ENCODE measurements at places on chromosomes 16 and 17.

DNA sequence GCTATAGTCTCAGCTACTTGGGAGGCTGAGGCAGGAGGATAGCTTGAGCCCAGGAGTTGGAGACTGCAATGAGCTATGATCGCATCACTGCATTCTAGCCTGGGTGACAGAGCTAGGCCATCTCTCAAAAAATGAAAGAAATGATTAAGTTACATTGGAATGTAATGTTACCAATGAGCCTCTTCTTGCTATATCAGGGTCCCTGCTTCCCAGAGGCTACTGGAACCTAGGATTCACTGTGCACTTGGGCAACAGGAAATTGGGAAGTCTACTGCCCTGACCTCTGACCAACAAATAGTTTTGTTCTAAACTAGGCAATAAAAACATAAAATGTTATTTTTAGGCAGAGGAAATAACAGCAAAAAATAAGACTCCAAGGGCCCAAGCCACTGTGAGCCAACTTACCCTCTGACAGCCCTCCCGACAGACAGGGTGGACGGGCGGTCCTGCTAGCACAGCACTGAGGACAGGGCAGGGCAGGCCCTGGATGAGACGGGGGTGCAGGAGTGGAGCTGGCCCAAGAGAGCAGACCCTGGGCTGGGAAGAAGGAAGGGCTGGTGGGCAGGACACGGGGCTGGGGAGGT lies 27.5 kb downstream of the NSMCE1 start:
- no peak for DNase-seq

DNA sequence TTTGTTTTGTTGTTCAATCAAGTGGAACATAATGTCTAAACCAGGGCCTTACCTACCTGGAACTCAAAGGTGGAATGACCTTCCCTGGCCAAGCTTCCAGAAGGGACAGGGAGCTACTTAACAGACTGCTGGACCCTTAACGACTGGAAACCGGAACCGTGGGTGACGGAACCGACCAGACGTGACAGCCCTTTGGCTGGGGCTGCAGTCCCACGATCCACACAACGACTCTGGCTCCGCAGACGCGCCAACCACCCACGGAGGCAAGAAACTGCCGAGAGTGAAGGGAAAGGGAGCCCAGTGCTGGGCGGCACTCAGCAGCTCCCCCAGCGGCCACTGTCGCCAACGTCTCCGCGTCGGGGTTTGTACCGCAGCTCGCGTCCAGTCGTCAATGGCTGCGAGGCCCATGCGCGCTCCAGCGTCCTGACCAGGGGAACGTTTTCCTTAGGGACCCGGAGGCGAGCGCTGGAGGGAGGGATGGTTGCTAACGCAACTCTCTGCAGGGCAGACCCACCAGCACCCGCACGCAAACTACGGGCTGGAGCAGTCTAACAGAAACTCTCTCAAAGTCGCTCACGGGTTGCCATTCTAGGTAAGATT lies 5.5 kb upstream of the KIF22 start:
- DNase-seq = peak; percentile 74

GRCh38 chr16:85376292-85377095 lies 236.6 kb upstream of the GSE1 start:
- no peak for DNase-seq

GRCh38 chr17:51034800-51035199 lies 85.9 kb downstream of the SPAG9 start:
- DNase-seq = no peak

- DNase-seq = peak; percentile 45
Observed at GRCh38 chr16:47018223-47018891, 44.9 kb upstream of the DNAJA2 start.

DNA sequence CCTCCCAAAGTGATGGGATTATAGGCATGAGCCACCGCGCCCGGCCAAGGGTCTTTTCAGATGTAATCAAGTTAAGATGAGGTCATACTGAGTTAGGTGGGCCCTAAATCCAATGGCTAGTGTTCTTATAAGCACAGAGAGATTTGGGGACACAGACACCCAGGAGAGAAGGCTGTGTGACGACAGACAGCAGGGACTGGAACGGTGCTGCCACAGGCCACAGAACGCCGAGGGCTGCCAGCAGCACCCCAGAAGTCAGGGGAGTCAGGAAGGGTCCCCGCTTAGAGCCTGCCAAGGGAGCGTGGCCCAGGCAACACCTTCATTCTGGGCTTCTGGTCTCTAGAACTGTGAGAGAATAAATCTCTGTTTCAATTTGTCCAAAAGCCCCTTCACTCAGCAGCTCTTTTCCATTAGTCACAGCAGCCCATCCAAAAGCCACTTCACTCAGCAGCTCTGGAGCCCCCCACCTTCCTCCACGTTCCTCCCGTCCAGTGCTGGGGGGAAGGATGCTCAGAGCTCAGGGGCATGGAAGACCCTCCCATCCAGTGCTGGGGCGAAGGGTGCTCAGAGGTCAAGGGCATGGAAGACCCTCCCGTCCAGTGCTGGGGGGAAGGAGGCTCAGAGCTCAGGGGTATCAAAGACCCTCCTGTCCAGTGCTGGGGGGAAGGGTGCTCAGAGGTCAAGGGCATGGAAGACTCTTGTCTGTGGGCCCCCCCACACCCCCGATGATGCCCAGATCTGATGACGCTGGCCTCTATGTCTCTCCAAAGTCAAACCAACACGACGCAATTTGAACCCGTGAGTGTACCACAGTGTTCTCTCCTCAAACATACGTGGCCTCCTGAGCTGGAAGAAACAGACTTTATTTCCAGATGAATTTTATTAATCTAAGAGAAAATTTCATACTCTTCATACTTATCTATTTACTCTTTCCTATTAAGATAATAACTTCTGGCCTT lies 11.9 kb downstream of the RAB40B start:
- no peak for DNase-seq

- no peak for DNase-seq
Observed at GRCh38 chr17:44932096-44932786, 15.3 kb downstream of the KIF18B start.

- DNase-seq = no peak
Observed at GRCh38 chr16:24135624-24136565, 120.2 kb upstream of the CACNG3 start.

DNA sequence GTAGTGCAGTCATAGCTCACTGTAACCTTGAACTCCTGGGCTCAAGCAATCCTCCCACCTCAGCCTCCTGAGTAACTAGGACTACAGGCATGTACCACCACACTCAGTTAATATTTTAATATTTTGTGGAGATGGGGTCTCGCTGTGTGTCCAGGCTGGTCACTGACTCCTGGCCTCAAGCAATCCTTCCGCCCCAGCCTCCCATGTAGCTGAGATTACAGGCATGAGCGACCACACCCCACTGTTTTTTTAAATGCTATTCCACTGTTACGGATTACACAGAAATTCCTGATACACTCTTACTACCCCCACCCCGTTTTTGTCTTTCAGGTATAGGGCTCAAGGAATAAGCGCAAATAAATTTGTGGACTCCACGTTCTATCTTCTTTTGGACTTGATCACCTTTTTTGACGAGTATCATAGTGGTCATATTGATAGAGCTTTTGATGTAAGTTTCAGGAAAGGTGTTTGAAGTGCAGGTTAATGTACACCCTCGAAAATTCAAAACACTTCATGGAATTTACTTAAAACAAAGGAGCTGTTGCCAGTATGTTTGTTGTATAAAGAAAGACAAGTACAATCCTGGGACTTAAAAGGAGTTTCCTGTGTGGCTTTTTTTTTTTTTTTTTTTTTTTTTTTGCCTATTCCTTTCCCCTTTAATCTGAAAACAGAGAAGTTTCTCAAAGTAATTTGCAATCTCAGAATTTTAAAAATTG lies 26.2 kb upstream of the SLC12A3 start:
- no peak for DNase-seq

- no peak for DNase-seq
Observed at GRCh38 chr17:282000-282911, 70.4 kb downstream of the RPH3AL start.

- DNase-seq = no peak
Observed at GRCh38 chr17:4534515-4534914, 20.7 kb downstream of the MYBBP1A start.

GRCh38 chr17:63042256-63042812 lies 76.3 kb downstream of the TANC2 start:
- no peak for DNase-seq

DNA sequence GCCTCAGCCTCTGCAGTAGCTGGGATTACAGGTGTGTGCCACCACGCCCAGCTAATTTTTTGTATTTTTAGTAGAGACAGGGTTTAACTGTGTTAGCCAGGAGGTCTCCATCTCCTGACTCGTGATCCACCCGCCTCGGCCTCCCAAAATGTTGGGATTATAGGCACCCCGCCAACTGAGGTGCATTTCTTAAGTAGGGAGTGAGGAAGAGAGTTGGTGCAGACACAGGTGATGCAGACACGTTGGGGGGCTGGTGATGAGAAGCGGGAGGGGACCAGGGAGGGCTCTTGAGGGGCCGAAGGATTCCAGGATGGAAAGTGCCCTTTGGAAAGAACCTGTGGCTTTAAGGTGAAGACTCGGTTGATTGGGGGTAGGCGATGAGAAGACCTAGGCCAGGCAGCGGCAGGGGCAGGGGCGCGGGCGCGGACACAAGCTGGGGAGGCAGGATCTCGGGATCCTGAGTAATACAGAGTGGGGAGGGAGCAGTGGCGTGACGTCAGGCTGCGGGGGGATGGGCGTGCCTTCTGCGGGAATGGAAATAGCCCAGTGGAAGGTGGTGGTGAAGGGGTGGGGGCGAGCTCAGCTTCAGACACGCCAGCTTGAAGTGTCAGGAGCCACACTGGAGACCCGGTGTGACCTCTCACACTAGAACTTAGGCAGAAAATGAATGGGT lies 2.5 kb upstream of the ATP6V0C start:
- no peak for DNase-seq

Measured in mucosa of gallbladder (tissue), 1 donor.